ENCODE measurements at places on chromosomes 3 and 15.

GRCh38 chr3:144770281-144770680 lies 798.7 kb downstream of the DIPK2A start:
- DNase-seq, result no peak

GRCh38 chr15:25635191-25635590 lies 196.4 kb upstream of the UBE3A start:
- DNase-seq, result no peak

DNA sequence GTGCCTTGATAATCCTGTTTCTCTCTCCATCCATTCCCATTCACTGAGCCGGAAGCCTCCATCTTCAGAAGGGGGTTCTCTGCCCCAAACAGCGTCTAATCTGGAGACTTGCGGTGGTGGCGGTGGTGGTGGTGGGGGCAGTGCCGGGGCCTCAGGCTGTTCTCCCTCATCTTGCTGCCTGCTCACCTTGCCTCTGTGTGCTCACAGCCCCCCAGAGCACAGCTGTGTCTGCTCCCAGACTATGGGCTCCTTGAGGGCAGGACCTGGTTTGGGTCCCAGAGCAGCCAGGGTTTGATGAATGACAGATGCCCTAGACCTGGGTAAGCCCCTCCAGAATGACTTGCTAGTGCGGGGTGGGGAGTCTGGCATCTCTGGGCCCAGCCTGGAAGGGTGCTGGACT lies 430 bp upstream of the PSTPIP1 start:
- DNase-seq, result no peak

DNA sequence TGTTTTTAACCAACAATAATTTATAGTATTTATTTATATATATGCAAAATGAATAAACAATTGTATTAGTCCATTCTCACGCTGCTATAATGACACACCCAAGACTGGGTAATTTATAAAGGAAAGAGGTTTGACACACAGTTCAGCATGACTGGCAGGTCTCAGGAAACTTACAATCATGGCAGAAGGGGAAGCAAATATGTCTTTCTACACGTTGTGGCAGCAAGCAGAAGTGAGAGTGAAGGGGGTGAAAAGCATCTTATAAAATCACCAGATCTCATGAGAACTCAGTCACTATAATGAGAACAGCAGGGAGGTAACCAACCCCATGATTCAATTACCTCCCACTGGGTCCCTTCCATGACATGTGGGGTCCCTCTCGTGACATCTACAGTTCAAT lies 162.8 kb upstream of the SLITRK3 start:
- DNase-seq, result no peak

DNA sequence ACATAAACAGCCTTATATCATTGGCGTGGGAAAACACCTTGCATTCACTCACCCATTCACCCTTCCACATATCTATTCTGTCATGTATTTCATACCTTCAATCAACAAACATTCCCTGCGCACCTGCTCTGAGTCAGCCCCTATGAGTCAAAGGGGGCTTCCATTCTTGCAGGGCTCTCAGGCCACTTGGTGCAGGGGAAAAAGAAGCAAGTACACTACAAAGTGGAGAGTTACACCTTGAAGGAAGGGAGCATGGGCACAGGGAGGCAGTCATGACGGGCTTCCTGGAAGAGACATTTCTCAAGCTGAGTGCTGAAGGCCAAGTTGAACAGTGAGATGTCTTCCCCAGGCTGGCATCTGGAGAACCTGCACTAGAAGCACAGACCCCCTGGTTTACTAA lies 4.6 kb upstream of the AMOTL2 start:
- no peak for DNase-seq

- DNase-seq, result no peak
Observed at GRCh38 chr15:85458764-85459163, 78.4 kb downstream of the AKAP13 start.

GRCh38 chr3:193704431-193704830 lies 111.4 kb downstream of the OPA1 start:
- no peak for DNase-seq

GRCh38 chr15:74376226-74376625 lies 8.8 kb upstream of the CYP11A1 start:
- DNase-seq, result no peak
